ENCODE measurements at places on chromosomes 6 and 20. TPM values are rescaled to one million over a fixed set of nuclear protein-coding genes. Genes with fewer than 3 reads are reported as not detected.

DIDO1 gene
- 28.6 TPM for total RNA-seq

DBNDD2 gene
- 5.7 TPM for total RNA-seq

PTCHD4 gene
- 0.76 TPM for total RNA-seq

GRCh38 chr20:37954190-37954589, 51.3 kb downstream of the VSTM2L start:
- DNase-seq = no peak

DNA sequence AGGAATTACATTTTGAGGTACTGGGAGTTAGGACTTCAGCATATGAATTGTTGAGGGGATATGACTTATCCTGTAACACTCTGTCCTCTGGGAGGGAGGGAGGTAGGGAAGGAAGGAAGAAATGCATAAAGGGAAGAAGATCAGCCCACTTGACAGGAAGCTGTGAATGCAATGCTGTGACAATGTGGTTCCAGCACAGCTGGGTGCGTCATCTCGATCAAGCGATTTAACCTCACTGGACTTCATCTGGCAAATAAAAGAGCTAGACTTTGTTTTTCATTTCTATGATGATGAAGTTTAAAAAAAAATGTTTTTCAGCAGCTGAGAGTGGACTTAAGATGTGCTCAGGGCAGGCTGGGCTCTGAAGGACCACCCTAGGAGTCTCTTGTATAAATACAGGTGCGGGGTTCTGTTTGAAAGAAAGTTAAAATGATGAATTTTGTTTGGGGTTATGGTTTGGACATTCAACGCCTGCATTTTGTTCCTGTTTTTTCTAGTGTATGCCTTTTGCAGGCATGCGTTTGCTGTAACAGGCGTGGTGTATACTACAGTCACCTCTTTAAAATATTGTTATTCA, 178.1 kb downstream of the RIMS1 start:
- no peak for DNase-seq

DNA sequence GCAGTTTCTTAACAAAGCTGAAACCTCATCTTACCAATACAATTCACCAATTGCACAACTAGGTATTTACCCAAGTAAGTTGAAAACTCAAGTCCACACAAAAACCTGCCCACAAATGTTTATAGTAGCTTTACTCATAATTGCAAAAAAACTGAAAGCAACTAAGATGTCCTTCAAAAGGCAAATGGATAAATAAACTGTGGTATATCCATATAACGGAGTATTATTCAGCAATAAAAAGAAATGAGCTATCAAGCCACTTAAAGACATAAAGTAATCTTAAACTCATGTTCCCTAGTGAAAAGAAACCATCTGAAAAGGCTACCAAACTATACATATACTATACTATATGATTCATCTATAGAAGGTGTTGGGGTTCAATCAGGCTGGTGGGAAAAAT, 179.7 kb downstream of the HACE1 start:
- no peak for DNase-seq

- no peak for DNase-seq
Observed at GRCh38 chr6:101085327-101085726, 204.2 kb upstream of the ASCC3 start.

- no peak for DNase-seq
Observed at GRCh38 chr6:108222064-108222463, 38.8 kb downstream of the SNX3 start.

GRCh38 chr6:136641166-136641565, 90.9 kb upstream of the MAP7 start:
- DNase-seq = no peak
